Hematopoietic multipotent progenitor cell treated with erythropoietin and hydrocortisone succinate and interleukin-3 and kit ligand, for 4 days (in vitro differentiated cells): ENCODE measurements at places on chromosomes 12 and 14.

DNA sequence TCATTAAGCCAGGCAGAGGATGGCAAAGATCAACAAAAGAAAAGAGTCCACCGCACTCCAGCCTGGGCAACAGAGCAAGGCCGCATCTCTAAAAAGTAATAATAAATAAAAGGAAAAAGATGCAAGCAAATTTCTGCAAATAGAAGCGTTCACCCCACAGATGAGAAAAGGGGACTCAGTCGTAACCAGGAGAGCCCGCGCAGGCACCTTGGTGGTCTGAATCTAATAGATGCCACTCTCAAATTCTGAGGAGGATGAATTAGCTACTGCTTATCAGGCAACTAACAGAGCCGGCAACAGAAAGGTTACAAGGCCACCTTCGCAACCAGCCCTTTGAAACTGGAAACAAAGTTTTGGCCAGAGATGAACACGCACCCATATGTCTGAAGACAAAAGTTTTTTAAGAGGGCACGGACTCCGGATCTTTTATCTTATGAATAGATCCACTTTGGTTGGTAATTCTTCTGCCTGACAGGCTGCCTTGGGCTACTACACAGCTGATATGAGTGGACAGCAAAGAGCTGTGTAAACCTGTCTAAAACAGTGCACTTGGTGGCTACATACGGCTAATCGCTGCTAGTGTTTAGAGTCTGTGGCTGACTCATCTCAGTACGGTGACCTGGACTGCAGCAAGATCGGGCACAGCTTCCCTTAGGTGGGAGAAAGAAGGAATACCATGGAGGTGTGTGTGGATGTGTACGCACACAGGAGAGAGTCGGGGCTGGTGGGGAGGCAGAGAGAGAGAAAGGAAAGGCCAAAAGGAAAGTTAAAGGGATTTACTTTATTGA is 32.9 kb upstream of the TTC7B start:
- no peak for DNase-seq

DNA sequence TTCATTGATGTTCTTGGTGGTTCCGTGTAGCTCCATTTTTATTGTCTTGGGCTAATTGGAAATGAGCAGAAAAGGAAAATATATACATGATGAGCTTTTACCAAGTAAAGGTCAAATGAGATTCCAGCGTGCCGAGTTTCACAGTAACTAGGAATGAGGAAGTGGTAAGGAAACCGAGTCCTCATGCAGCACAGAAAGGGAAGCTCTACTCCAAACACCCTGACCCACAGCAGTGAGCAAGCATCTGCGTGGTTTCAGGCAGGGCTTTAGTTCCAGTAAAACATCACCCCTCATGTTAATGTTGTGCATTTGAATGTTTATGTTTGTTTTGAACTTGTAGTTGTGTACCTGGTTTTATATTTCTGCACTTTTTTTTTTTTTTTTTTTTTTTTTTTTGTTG is 208.0 kb downstream of the SLC41A2 start:
- DNase-seq, result peak; percentile 85

DNA sequence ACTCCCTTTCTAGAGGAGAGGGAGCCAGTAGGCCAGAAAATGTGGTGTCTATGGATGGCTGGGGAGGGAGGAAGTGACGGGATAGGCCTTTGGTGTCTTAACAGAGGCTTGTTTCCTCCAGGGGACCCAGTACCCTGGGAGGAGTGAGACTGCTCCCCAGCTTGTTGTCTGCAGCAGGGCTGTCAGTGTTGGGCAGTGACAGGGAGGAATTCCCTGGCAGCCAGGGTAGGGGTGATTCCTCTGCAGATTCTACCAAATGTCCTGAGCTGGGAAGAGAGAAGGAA is 64.0 kb downstream of the GALNT16 start:
- no peak for DNase-seq

DNA sequence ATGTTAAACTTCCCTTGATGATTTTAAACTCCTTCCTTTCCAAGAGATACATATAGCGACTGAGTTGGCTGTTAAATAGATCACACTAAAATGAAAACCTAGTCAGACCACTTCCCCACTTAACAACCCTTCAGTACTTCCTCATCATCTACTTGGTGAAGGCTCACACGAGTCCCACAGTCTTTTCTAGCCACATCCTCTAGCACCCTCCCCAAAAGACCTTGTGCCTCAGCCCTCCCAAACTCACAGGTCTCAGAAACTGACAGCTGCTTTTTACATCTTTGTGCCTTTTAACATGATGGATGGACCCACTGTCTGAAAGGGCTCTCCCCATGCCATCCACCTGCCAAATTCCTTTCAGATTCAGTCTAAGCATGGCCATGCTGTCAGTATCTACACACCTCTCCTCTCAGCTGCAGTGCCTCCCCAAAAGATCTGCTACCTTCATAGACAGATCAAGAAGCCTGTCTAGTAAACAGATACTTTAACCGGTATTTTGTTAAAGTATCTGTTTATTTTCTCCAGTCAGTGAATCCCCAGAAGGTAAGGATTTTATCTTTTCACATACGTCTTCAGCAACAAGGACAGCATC is 65.1 kb upstream of the GPHB5 start:
- peak; percentile 48 for DNase-seq

DNA sequence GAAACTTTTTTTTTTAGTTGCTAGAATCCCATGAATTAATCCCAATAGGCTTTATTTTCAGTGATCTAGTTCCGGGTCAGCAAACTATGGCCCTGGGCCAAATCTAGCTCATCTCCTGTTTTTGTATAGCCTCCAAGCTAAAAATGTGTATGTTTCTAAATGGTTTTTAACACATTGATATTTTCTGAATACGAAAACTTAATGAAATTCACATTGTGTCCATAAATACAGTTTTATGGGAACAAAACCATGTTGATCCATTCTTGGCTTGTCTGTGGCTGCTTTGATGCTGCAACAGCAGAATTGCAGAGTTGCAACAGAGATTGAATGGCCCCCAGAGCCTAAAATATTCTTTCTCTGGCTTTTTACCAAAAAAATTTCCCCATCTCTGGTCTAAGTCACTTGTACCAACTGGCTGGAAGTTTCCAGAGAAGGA is 47.5 kb downstream of the ZNF664 start:
- DNase-seq, result no peak

- DNase-seq, result no peak
Measured at GRCh38 chr14:93912782-93913181, 14.4 kb upstream of the FAM181A start.

DNA sequence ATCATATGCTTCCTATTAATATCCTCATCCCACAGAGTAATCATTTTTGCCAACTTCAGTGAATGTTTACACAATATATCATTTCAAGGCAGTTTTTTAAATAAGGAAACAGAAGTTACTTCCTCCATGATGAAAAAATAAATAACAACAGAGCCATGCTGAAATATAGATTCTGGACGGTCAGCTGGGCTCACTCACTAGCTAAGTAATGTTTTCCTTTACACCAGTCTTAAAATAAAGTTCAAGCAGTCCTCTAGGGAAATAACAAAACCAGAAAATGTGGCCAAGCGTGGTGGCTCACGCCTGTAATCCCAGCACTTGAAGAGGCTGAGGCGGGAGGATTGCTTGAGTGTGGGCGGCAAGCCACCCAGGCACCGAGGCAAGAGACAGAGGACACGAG is 28.7 kb downstream of the AICDA start:
- no peak for DNase-seq

- DNase-seq, result no peak
Measured at GRCh38 chr12:11656550-11656949, 7.1 kb downstream of the ETV6 start.

- DNase-seq, result no peak
Measured at GRCh38 chr14:94016446-94016976, 9.6 kb upstream of the OTUB2 start.

- no peak for DNase-seq
Measured at GRCh38 chr14:53545217-53545616, 392.1 kb upstream of the DDHD1 start.

DNA sequence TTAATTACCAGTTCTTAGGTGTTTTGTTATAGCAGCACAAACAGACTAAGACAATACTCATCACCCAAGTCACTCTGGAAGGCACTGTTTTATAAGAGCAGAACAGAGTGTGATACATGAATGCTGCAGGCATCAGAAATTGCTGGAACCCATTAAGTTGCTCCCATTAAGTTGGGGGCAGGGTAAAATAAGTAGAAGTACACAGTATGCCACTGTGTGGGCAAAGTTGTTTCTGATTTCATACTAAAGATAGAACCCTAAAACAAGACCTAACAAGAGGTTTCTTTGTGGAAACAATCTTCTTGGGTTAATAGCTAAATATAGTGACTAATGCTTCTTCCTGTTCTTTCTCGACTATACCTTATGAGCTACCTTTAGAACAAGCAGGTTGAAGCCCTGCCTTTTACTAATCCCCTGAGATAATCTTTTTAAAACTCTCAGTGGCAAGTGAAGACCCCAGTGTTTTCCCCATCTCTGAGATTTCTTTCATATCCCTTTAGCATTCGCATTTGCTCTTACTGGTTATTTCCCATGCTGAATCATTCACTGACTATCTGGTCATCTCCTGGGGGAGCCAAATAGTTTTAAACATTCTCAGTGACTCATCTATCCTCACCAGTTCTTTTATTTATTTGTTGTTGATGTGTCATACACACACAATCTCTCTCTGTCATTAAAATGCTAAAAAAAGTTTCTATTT is 52.3 kb downstream of the SOCS2 start:
- DNase-seq, result peak; percentile 17

GRCh38 chr14:75610834-75611233 is 32.4 kb downstream of the FLVCR2 start:
- no peak for DNase-seq

DNA sequence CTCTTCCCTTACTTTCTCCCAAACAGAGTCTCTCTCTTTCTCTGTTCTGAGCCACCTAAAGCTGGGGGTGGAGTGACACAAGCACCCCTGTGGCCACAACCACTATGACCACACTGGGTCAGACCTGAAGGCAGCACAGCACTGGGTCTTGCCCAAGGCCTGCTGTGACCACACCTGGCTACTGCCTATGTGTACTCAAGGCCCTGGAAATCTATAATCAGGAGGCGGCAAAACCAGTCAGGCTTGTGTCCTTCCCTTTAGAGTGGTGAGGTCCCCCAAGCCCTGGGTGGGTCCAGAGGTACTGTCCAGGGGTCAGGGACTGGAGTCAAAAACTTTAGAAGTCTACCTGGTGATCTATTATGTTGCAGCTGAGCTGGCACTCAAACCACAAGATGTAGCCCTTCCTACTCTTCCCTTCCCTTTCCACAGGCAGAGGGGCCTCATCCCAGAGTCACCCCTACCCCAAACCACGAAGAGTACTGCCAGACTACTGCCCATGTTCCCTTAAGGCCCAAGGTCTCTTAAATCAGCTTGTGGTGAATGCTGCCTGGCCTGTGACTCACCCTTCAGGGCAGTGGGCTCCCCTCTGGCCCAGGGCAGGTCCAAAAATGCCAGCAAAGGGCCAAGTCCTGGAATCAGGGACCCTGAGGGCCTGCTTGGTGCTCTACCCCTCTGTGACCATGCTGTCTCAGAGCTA is 179.8 kb upstream of the DYRK2 start:
- DNase-seq, result no peak

DNA sequence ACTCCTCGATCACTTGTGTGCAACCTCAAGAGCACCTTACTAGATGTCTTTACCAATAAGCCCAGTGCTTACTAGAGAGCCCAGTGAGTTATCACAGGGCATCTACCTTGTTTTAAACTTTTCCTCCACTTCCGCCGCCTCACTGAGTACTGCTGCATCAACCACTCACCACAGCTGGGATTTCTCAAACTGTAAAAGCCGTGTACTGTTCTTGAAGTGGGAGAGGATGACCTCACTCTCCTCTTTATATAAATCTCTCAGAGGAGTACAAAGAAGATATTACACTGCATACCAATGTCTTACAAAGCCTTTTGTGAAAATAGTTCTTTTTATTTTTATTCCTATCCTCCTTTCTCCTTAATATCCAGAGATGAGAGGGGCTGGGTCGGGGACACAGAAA is 94.1 kb downstream of the PLCZ1 start:
- DNase-seq, result no peak

- DNase-seq, result peak; percentile 32
Measured at GRCh38 chr14:22908601-22909000, 10.3 kb downstream of the RBM23 start.

DNA sequence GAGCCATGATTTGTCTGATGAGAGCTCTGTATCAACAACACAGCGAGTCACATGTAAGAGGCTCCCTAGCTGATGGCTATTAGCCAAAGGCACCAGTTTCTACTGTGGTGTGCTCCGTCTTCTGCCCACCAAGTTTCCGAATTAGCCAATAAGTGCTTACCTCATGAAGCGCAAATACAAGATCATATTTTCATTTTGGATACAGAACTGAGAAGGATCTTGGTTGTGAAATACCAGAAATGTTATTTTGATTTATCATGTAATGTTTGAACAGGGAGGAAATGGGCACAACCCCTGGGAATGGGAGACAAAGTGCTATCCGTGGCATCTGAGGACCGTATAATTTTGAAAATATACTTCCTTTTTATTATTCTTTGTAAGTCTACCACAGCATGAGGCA is 234.3 kb downstream of the DACT1 start:
- no peak for DNase-seq
